ENCODE measurements at places on chromosomes 3 and 15. TPM values are rescaled to one million over a fixed set of nuclear protein-coding genes. Genes with fewer than 3 reads are reported as not detected.
A peak's percentile ranks its signal among the peaks of the same experiment; 100 is the strongest.

The FSD2 gene
- total RNA-seq, result not detected

The HES1 gene
- 22.6 TPM for total RNA-seq

The DLL4 gene
- 30.2 TPM for total RNA-seq

The GOLGA6A gene
- total RNA-seq, result not detected

The DAZL gene
- not detected for total RNA-seq

- no peak for DNase-seq
Measured at GRCh38 chr3:151879037-151879436, 5.6 kb downstream of the SUCNR1 start.

GRCh38 chr3:153495422-153495821, 333.4 kb downstream of the RAP2B start:
- no peak for DNase-seq

GRCh38 chr3:118577055-118577777, 457.4 kb downstream of the IGSF11 start:
- DNase-seq, result no peak

- no peak for DNase-seq
Measured at GRCh38 chr3:29922992-29923746, 642.3 kb downstream of the RBMS3 start.

GRCh38 chr15:29756358-29757267, 65.7 kb downstream of the TJP1 start:
- no peak for DNase-seq

GRCh38 chr3:195048059-195048905, 222.7 kb downstream of the XXYLT1 start:
- no peak for DNase-seq

DNA sequence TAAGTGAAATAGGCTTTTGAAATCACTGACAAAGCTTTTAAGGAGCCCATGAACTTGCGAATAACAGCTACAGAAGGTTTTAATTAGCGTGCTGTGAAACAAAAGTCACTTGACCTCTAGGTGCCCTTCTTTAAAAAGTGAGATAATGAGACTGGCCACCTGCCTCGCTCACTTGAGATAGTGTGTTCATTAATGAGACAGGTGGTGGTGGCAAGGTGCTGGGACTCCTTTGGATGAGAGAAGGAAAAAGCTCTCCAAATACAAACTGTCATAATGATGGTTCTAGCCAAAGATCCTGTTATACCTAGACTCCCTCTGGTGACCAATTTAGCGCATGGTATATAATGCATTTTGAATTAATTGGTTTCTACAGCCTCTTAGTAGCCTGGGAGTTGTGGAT, 22.7 kb upstream of the IREB2 start:
- no peak for DNase-seq

GRCh38 chr3:81279481-81280379, 481.7 kb downstream of the GBE1 start:
- no peak for DNase-seq

DNA sequence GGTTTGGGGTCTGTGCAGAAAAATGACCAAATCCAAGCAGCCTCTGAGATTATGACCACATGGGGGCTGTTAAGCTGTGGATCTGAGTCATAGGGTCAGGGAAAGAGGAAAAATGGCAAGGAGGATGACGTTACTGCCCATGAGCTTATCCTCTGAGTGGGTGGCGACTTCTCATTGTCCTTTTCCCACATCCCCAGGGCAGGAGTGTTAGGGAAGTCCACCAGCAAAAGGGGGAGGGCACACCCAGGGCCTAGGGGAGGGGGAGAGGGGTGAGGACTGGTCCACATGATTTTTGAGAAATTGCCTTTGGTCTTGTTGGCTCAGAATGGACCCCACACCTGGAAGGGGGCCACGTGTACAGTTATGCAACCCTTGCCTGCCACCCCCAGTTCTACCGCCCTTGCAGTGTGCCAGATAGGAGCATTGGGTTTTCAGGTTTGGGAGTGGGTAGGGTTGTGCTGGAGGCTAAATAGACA, 2.6 kb downstream of the CD276 start:
- DNase-seq, result no peak

DNA sequence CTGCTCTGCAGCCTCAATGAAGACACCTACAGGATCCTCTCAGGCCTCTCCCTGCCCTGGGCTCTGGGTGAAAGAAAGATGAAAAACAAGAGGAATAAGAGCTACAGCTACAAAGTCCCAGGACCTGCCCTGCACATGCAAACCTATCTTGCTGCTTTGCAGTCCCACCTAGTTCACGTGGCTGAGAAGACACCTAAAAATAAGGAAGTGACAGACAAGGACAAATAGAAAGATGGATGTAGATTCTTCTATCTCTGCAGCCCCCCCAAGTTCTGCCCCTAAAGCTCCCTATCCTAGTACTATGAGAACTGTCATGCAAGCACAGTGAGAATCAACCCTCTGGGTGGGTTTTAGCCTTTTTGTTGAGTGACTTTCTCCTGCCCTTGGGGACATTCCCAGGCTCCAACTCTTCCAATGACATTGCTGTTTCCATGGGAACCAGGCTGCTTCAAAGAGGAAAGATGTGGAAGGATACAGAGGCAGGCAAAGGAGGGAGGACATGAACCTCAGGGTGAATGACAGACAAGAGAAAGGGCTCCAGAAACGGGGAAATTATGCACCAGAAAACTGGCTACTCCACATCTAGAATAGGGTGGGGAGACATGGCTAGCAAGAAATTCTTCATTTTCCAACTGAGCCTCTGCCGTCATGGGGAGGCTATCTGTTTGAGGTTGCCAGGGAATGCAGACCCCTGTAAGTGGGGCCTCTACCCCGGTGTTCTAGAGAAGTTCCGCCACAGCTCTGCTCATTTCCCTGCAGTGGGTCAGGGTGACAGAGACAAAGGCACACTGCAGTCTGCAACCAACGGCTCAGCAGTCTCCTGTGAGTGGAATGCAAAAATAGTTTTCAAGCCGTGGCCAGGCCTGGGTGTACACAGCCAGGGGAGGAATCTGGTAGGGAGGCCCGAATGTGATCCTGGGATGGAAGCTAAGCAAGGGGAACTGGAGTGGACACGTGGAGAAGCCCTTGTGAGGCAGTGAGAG, 5.2 kb downstream of the CSPG5 start:
- DNase-seq, result no peak

GRCh38 chr3:71492566-71492965, 91.0 kb downstream of the FOXP1 start:
- DNase-seq, result no peak

- DNase-seq, result no peak
Measured at GRCh38 chr3:64354221-64354620, 129.0 kb upstream of the PRICKLE2 start.

DNA sequence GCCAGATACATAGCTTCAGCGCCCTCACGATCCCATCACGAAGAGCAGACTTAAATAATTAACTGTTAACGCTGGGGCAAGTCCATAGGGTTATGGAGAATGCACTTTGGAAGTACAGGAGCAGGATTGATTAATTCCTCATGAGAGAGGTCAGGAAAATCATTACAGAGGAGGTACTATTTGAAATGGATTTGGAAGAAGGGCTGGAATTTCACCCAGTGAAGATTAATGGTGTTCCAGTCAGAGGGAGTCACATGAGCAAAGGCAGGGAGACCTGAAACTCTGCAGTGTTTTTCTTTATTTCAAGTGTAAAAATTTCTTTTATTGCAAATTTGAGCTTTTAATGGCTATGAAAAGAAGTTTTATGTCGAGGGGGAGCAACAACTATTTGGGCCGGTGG, 329.8 kb upstream of the GRM7 start:
- DNase-seq, result no peak

GRCh38 chr3:33134026-33134625, 20.3 kb downstream of the CRTAP start:
- no peak for DNase-seq

- DNase-seq, result no peak
Measured at GRCh38 chr3:194095902-194096301, 40.0 kb upstream of the HES1 start.

DNA sequence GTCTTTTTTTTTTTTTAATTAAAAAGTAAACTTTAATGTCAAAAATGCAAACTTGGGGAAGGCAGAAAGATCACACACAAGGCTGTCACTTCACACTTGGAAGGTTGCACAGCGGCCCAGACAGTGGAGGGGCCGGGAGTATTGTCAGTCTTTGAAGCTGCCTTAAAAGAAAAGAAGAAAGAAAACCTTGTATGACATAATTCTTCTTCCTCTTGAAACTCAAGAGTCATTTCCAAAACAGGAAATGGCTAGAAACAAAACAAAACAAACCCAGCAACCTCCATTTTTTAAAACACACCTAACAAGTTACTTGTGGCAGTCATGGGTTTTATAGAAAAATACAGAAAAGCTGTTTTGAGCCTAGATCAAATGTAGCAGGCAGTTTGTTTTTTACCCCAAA, 68.1 kb upstream of the MAGI1 start:
- no peak for DNase-seq

DNA sequence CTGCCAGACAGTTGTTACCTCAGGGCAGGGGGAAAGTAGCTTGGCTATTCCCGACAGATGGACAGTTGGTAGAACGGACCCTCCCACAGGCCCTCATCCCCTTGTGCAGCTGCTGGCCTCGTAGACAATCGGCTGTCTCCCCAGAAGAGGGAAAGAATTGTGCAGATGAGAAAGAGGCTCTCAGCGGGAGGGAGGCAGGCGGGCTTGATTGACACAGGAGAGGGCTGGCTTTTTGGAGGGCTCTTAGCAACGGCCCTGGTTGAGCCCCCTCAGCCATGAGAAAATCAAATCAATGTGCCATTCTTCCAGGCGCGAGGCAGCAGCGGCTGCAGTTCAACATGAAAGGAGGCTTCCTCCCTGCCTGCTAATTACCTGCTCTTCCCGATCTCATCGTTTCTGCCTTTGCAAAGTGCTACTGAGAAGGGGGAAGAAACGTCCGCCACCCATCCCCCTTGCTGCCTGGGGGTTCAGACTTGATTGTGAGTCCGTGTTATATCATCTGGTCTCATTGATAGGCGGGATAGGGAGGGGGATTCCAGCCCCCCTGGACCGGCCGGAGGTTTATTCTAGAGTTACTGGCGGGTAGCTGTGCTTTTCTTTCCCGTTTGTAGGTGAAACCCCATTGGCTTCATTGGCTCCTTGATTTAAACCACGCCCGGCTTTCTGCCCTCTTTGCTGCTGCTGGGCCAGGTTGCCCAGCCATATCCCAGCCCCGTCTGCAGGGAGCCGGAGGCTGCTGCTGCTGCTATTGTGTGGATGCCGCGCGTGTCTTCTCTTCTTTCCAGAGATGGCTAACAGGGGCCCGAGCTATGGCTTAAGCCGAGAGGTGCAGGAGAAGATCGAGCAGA, at the start of gene TAGLN3:
Gene TAGLN3 (plus strand): TSS at position 287 of the 848 bp plus-strand sequence. CDS start 501 bp downstream, at position 788.
- DNase-seq, result no peak

- no peak for DNase-seq
Measured at GRCh38 chr15:60541481-60542299, 62.7 kb upstream of the ICE2 start.

GRCh38 chr3:146503461-146504202, 34.3 kb upstream of the PLSCR2 start:
- DNase-seq, result no peak

DNA sequence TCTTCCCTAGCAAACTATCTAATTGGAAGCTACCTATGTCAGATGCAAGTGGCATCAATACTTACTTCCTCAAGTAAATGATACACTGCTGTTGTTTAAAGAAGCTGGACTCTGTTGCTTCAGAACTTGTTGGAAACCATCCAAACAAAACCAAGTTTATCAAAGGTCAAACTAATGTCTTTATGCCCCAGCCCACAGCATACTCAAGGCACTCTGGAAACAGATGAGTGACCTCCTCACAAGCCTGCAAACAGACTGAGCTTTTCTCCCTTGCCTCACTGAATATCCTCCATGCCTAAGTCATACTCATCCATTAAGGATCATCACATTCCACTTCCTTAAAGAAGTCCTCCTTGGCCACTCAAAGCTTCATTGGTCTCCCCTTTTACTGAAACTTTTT, 107.4 kb upstream of the ACP3 start:
- no peak for DNase-seq

GRCh38 chr3:40255532-40255931, 54.0 kb upstream of the EIF1B start:
- no peak for DNase-seq

- DNase-seq, result no peak
Measured at GRCh38 chr3:14899993-14900618, 47.3 kb upstream of the NR2C2 start.

DNA sequence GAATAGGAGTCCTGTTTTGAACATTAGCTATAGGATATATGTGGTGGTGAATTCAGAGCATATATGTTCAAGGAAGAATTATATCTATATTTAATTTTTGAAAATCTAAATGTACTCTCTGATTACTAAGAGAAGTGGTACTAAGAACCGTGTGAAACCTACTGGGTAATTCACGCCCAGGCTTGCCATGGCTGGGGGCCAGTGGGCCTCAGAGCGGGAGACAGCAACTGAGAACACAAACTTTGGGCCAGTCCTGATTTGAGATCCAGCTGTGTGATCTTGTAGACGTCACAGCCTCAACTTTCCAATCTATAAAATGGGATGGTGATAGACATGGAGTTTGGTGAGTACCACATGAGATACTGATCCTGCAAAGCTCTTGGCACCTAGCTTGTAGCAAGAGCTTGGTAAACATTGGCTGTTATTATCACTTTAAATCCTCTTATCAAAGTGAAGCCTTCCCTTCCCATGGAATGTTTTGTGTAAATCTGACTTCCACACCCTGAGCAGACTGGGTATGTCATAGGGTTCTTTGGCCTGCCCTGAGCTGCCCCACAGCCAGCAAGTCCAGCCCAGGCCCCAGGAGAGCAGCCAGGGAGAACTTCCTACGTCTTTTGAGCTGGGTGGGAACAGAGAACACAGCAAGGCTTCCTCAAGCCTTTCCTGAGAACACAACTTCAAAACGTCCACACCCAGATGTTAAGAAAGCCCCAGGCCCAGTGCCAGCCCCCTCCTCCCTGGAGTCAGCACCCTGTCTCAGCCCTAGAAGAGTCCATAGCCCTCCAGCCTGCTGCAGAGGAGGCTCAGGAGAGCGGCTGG, 8.2 kb upstream of the PAQR5 start:
- peak; percentile 69 for DNase-seq

GRCh38 chr15:70063261-70063925, 34.3 kb downstream of the TLE3 start:
- DNase-seq, result no peak

DNA sequence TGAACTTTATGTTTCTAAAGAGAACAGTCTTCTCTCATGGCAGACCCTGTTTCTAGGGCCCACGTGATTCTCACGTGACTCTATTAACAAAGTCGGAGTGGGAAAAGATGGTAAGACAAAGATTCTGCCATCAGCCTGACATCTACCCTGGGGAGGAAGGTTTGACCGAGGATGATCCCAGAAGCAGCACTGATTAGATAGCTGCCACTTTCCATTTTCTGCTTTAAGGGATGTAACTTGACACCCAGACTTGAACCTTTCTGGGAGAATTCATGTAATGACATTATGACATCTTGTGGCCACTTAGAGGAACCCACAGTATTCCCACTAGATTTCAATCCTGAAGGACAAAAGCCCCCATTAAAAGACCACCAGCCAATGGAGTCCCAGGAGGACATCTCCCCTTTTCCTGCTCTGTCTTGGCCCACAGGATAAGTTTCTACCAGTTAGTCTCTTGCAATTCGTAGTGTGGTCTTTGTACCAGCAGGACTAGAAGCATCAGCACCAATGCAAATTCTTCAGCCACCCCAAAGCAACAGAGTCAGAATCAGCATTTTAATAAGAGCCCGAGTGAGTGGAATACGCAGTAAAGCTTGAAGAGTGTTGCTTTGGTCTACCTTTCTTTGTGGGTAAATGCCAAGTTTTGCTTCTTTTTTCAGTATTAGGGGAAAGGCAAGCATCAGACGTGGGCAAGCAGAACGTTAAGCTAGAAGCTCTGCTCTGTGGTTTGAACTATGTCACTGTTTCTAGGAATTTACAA, 480.5 kb upstream of the PROK2 start:
- no peak for DNase-seq
